ENCODE measurements at places on chromosomes 5 and 9. TPM values are rescaled to one million over a fixed set of nuclear protein-coding genes. Genes with fewer than 3 reads are reported as not detected.

DNA sequence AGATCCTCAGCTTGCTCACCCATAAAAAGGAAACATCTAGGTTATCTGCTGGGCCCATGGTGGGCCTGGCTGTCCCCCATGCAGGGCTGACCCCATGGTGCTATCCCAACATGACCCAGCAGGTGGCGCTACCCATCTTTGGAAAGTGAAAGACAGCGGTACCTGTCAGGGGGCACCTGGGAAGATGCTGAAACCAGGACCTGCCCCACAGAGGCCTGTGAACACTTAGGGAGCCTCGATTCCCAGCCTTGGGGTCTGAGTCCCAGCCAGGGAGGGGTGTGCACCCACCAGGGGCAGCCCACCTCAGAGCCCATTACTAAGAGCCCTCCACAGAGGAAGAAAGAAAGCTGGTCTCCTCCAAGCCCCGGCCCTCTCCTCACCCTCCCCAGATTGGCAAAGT lies 46.6 kb upstream of the IPPK start:
- DNase-seq = no peak

GRCh38 chr9:137740312-137740711 lies 121.5 kb downstream of the EHMT1 start:
- peak; percentile 85 for DNase-seq

SLC34A1 gene
- total RNA-seq = not detected

CCL28 gene
- total RNA-seq = 1.4 TPM

NME5 gene
- total RNA-seq = 0.71 TPM

All from mesenteric fat pad (tissue), 1 donor.